ENCODE measurements at places on chromosomes 4 and X.
A peak's percentile ranks its signal among the peaks of the same experiment; 100 is the strongest.

GRCh38 chr4:3468154-3468553 lies 5.0 kb downstream of the DOK7 start:
- DNase-seq, result no peak

- DNase-seq, result no peak
These were observed 67.4 kb upstream of the CLCN4 start for GRCh38 chrX:10089378-10089795.

GRCh38 chr4:38687571-38688011 lies 23.6 kb downstream of the KLF3 start:
- DNase-seq, result no peak

- DNase-seq, result peak; percentile 35
These were observed at the start of gene GYG2 for GRCh38 chrX:2828344-2828958. GYG2 (plus strand) TSS chrX:2828930; CDS start chrX:2830189, 1,259 bp downstream.

- DNase-seq, result no peak
These were observed 1.1 kb downstream of the FBXL5 start for GRCh38 chr4:15653864-15654592.

- DNase-seq, result no peak
These were observed 51.5 kb downstream of the WNK3 start for GRCh38 chrX:54306379-54306778.

- no peak for DNase-seq
These were observed 49.0 kb downstream of the GBA3 start for GRCh38 chr4:22741744-22742143.

- no peak for DNase-seq
These were observed 49.8 kb downstream of the SMIM31 start for GRCh38 chr4:164803702-164804101.

DNA sequence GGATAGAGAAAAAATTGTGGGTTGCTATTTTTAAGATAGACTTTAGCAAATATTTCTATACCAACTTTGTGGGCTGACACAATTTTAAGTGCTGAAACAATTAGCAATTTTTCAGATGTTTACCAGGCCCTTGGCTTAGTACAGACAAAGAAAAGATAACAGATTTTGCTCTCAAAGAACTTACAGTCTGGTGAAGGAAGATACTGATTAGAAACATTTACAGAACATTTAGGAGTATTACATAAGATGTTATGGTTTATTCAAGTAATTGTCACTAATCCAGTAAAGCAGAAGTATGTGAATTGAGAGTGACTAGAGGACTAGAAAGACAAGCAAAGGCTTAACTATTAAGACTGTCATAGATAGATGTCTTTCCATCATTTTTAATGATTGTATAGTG lies 35.3 kb upstream of the NDUFC1 start:
- DNase-seq, result no peak

- DNase-seq, result no peak
These were observed 176.5 kb downstream of the AR start for GRCh38 chrX:67720344-67720743.

DNA sequence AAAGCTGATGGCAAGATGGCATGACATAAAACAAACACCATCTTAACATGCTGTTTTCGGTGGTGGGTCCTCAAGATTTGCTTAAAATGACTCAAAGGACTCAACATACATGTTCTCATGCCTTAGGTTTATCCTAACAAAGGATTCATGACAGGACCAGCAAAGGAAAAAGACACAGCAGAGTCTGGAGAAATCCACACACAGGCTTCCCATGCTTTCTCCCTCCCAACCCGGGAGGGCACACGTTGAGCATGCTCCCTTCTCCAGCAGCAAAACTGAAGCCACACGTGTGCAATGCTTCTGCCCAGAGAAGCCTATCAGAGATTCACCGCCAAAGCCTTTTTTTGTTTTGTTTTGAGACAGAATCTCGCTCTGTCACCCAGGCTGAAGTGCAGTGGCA lies 39.9 kb downstream of the SAT1 start:
- no peak for DNase-seq
